ENCODE measurements at places on chromosomes 5 and 9.

- DNase-seq, result no peak
These were observed 36.3 kb downstream of the KLHL3 start for GRCh38 chr5:137699336-137700281.

DNA sequence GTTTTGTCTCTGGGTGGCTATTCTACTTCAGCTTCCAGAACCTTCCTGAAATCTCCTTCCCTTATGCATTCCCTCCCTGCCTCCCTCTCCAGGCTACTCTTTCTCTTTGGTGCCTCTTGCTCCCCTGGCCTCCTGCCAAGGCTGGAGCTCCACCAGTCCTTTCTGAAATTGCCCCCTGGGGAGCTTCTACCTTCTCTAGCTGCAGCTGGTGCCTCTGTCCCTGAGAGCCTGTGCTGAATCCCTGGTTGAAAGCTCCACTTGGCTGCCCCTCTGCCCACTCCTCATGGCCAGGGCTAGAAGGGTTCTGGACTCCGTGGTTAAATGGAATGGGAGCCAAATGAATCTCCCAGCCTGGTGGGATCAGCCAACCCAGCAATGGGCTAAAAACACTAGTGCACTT, 80.1 kb downstream of the COL15A1 start:
- peak; percentile 68 for DNase-seq

- DNase-seq, result no peak
These were observed 841.5 kb downstream of the DTWD2 start for GRCh38 chr5:118146824-118147223.

GRCh38 chr5:59893429-59894227, at the start of gene PDE4D:
PDE4D (minus strand) TSS chr5:59893726.
- peak; percentile 66 for DNase-seq

GRCh38 chr9:76342201-76342600, 52.0 kb downstream of the RFK start:
- no peak for DNase-seq

GRCh38 chr5:158995694-158996173, 104.0 kb downstream of the EBF1 start:
- DNase-seq, result no peak

DNA sequence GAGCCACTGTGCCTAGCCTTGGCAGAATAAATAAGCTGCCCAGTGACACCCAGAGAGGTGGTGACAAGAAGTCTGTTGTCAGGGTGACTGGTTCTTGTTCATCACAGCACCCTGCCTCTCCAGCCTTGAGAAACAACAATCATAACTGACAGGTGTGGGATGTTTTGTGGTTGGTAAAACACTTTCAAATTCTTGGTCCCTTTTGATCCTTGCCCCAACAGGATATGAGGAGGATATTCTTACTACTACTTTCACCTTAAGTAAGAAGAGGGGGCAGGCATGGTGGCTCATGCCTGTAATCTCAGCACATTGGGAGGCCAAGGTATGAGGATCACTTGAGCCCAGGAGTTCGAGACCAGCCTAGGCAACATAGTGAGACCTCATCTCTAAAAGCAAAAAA, 14.2 kb upstream of the FRRS1L start:
- no peak for DNase-seq

GRCh38 chr5:175321927-175322532, 122.0 kb downstream of the DRD1 start:
- DNase-seq, result peak; percentile 17

DNA sequence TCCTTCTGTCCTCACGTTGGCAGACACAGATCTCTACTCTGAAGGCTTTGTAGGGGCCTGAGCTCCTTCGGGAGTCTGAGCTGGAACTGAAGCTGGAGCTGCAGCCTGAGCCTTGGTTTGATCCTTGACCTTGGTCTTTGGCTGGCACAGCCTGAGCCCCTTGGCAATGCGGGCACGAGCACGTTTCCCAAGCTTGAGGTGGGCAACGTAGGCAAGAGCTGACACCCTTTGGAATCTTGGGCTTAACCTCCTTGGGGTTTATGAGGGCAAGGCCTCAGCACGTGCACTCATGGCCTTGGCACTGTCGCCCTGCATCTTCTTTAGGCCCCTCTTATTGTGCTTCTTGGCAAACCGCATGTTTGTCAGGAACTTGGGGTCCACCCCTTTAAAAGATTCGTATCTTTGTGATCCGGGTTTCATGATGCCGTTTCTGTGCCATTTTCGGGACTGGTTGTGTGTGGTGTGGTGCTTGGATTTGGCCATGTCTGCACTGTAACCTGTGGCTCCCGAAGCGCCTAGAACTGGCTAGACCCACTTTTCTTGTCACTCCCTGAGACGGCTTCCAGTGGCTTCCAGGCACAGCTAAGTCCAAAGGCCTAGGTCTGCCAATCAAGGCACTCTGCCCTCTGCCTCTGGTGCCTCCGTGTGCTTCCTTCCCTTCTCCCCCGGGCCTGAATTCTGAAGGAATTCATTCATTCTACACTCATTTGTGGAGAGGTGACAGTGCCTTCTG, 1.4 kb downstream of the SUSD1 start:
- no peak for DNase-seq

All from fibroblast of skin of abdomen (primary cell).